ENCODE measurements at places on chromosomes 6 and 20.

DNA sequence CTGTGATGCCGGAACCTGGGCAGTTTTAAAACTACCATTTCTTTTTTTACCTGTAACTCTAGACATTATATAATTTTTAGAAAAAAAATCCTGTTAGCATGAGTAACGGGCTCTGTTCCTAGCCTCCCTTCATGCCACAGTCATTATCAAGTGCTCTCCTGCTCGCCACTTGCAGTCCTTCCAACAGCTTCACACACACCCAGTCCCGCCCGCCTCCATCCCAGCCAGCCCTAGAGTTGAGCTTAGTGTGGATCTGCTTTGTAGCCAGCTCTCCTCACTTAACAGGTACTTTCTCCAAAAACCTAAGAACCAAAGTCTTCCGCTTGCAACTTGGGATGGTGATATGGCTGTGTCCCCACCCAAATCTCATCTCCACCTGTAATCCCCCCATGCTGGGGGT, 51.5 kb downstream of the EZR start:
- no peak for DNase-seq

DNA sequence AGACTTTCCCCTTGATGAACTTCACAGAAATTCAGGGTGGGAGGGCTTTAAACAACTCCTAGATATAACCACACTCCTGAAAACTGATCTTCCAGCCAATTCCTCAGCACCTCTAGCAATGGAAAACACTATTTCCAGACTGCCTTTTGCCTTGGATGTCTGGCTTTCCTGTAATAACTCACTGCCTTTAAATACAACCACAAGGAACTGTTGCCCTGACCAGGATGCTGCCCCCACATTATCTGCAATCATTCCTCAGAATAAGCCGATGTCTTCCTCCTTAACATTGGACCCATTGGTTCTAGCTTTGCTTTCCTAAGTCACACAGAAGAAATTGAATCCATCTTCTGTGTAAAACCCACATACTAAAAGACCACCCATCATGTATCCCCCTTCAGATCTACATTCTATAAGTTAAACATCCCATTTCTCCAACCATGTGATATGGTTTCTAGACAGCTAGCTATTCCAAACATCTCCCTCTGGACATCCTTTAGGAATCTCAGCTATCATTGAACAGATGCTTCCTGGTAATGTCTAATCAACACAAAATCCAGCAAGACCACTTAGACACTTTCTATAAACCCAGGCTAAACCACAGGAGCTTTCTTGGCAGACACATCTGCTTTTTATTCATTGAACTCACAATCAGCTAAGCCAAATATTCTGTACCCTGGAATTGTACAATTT, 95.9 kb upstream of the KCNQ5 start:
- no peak for DNase-seq

DNA sequence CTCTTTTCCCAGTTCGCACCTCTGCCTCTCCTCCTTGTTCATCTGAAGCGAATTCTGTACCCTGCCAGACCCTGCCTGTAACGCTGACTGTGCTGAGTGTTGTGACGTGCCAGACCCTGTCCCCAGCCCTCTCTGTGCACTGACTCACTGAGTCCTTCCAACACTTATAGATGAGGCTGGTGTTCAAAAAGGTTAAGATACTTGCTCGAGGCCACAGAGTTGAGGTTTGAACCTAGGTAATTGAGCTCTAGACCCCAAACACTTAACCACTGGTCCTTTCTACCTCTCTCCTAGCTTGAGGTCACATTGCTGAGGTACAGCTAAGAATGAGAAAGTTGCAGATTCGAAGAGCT, 45.7 kb upstream of the NEDD9 start:
- peak; percentile 48 for DNase-seq

GRCh38 chr6:36029464-36029863, 1.9 kb downstream of the MAPK14 start:
- DNase-seq: no peak

DNA sequence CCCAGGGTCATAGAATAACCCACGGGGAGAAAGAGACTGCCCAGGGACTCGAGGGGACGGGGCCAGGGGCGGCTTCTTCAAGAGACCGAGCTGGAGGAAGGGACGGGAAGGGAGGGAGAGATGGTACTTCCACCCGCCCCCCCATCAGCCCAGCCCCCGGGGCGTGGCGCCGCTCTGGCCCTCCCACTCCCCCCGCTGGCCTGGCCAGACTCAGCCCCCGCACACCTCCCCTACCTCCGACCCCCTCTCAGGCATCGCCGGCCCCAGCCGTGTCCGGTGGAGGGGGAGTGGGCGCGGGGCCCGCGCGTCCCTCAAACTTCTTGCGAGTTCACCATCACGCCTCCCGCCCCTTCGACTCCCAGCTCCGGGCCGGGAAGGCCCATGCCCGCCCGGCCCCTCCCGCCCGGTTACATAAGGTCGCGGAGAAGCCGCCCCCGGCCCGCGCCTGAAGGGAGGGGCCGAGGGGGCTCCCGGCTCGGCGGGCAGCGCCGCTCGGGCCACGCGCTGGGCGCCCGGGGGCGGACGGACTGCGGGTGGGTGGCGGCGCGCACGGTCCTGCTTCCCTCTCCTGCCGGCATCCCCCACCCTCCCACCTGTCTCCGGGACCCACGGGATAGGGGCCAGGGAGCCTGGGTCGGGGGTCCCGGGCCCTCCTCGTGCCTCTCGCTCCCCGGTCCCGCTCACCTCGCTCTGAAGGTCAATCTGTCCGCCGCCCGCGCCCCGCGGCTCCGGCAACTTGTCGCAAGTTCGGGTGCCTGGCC, 562 bp downstream of the TFEB start:
- peak; percentile 90 for DNase-seq

DNA sequence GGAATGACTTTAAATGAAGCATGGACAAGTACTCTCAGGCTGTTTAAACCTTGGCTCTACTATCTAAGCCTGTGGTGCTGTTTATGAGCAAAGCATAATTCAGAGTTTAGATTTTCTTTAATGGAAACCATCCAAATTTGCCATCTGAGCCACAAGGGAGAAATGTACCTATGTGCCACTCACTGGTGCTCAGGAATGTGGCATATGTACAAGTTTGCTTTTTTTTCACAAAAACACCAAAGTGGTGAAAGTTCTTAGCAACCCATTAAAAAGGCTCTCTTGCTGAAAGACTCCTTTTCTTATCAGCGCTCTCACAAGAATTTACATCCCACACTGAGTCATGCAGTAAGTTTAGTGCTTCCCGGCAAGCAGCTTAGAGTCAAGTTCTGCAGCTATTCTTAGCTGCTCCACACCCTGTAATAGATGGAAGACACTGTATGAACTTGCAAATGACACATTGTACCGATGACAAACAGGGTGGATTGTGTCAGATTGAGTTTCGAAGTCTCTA, 57.3 kb upstream of the MLIP start:
- DNase-seq: no peak

GRCh38 chr6:34514593-34515472, 41.3 kb downstream of the SPDEF start:
- DNase-seq: no peak

DNA sequence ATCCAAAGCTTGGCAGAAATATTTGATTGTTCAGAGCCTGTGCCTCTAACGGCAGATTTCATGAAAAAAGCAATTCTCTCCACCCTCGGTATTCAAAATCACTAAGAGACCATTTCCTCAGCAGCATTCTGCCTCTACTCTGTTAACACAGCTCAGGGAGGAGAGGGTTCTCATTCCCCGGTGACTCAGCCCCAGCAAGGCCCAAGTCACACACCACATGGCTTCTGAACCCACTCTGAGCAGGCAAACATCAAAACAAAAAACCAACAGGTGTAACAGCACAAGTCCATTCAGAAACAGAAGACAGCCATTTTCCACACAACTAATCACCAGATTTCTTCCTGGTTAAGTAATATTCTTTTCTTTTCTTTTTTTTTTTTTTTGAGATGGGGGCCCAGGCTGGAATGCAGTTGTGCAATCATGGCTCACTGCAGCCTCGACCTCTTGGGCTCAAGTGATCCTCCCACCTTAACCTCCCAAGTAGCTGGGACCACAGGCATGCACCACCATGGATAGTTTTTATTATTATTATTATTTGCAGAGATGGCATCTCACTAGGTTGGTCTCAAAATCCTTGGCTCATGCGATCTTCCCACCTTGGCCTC, 55.4 kb downstream of the GFOD1 start:
- no peak for DNase-seq

DNA sequence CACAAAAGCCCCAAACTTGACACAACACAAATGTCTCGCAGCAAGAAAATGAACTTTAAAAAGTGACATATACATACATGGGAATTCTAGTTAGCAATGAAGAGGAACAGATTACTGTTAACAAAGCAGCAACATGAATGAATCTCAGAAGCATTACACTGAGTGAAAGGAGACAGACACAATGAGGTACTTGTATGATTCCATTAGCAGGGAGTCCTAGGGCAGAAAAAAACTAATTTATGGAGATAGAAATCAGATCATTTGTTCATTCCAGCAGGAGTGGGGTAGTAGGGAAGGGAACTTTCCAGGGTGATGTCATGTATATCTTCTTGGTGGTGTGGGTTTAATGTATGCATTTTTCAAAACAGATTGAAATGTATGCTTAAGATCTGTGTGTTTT, 524.4 kb downstream of the KIF16B start:
- no peak for DNase-seq

DNA sequence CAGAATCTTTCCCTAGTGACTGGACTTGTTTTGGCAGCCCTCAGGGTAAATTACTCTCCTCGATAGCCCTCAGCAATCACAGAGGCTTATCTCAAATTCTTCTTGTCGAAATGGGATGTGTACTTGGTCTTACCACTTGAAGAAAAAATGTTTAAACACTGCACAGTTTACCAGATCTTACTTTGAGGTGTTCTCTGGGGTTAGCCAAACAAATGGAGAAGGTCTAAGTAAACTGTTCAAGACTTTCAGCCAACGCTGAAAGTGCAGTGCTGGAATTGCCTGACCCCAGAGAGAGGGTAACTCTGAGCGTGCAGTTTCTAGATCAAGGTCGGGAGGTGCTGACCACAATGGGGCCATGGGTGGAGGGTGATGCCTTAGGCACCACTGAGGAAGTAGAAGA, 39.2 kb downstream of the MYLIP start:
- DNase-seq: no peak

GRCh38 chr6:46367354-46368168, 123.7 kb downstream of the RCAN2 start:
- DNase-seq: no peak

All from GM06990 (cell line).